ENCODE measurements at places on chromosomes 11 and 22.

GRCh38 chr11:126212089-126212660 is 593 bp downstream of the FAM118B start:
- DNase-seq, result no peak

GRCh38 chr11:83540112-83540675 is 254.0 kb upstream of the CCDC90B start:
- DNase-seq, result no peak

DNA sequence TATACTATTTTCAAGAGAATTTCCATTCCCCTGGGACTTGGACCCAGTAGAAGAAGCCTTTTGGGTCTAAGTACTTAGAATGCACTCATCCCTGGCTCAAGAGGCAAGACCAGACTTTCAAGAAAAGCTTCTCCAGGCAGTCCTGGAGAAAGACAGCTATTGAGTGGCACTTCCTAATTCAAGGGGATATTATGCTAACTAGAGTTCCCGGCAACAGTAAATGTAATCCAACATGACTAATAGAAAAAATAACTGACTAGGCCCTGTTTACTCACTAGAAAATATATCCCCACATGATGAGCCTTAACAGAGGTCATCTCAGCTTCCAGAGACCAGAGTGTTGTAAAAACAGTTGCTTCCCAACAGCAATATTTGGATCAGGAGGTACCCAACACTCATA is 47.2 kb upstream of the AKIP1 start:
- DNase-seq, result no peak

DNA sequence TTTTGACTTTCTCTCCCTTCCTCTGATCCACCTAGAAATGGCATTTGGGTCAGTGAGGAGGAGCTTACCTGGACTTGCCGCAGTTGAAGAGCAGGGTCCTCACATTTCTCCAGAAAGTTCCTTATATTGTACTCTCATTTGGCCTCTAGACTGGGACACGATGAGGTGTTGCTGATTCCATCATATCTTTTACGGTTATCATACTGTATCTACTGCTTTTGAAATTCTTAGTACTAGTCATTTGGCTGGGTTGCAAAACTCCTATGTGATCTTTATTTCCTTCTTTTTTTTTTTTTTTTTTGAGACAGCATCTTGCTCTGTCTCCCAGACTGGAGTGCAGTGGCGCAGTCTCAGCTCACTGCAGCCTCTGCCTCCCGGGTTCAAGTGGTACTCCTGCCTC is 58.7 kb upstream of the FAM181B start:
- DNase-seq, result no peak

- no peak for DNase-seq
These were observed 8.1 kb upstream of the SRSF8 start for GRCh38 chr11:95058621-95059020.

GRCh38 chr11:11243209-11243589 is 109.9 kb downstream of the CSNK2A3 start:
- no peak for DNase-seq

GRCh38 chr11:721741-722345 is 15.8 kb downstream of the EPS8L2 start:
- DNase-seq, result no peak

GRCh38 chr11:128502726-128503125 is 84.6 kb downstream of the ETS1 start:
- DNase-seq, result no peak

DNA sequence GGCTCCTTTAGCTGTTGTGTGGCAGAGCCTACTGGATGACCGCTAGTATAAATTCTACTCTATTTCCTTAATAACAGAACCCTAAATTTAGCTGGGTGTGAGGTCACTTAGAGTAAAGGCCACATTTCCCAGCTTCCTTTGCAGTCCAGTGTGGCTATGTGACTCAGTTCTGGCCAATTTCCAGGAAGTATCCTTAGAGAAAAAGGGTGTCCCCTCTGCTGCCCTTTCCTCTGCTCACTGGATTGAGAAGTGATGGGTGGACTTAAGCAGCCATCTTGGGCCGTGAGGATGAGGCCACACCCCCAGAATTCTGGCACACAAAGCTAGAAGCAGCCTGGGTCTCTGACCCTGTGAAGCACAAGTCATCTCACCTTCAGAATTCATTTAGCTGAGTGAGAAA is 11.7 kb upstream of the RASD2 start:
- no peak for DNase-seq

DNA sequence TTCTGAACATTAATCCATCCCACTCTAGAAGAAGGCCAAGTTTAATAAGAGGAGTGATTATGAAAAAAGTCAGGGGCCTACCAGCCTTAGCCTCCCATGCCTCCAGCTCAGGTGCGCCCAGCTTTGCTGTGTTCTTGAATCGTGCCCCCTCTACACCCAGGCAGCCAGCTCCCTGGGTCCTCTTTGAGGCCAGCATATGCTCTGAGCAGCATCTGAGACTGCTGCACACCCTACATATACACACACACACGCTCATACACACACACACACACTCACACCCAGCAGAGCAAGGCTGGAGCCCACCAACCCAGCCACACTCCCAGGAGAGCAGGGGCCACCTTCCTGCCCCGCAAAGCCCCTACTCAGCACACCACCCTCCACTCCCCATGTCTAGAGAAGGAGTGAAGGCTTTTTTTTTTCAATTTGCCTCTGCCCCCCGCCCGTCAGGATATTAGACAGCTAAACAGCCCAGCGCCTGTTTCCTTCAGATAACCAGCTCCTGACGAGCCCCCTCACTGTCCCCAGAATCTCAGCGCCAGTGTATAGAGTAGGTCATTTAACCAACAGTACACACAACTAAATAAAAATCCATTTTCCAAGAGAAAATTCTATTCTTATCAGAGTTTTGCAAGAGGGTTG is 121.6 kb downstream of the BUD13 start:
- no peak for DNase-seq

DNA sequence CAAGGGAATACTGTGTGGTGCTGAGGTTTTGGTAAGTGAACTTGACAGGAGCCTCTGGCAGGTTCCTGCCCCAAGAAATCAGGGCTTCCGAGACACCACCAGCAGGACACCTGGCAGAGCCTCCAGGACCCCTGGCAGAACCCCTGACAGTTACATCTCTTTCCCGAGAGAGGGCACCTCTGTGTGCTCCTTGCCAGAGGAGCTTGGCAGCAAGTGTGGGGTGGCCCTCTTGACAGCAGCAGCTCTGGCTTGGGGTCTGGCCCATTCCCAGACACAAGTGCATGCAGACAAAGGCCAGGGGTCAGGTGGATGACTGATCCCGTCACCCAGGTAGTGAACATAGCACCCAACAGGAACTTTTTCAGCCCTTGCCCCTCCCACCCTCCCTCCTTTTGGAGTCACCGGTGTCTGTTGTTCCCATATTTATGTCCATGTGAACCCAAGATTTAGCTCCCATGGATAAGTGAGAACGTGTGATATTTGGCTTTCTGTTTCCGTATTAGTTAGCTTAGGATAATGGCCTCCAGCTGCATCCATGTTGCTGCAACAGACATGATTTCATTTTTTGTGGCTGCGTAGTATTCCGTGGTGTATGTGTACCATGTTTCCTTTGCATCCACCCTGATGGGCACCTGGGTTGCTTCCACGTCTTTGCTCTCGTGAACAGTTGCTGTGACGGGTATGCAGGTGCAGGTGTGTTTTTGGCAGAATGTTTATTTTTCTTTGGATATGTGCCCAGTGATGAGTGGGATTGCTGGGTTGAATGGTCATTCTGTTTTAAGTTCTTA is 21.2 kb upstream of the OSBPL5 start:
- DNase-seq, result no peak

GRCh38 chr11:32809313-32809712 is 14.9 kb upstream of the CCDC73 start:
- peak; percentile 20 for DNase-seq

GRCh38 chr11:73314117-73314961 is 6.3 kb downstream of the ARHGEF17 start:
- DNase-seq, result no peak

DNA sequence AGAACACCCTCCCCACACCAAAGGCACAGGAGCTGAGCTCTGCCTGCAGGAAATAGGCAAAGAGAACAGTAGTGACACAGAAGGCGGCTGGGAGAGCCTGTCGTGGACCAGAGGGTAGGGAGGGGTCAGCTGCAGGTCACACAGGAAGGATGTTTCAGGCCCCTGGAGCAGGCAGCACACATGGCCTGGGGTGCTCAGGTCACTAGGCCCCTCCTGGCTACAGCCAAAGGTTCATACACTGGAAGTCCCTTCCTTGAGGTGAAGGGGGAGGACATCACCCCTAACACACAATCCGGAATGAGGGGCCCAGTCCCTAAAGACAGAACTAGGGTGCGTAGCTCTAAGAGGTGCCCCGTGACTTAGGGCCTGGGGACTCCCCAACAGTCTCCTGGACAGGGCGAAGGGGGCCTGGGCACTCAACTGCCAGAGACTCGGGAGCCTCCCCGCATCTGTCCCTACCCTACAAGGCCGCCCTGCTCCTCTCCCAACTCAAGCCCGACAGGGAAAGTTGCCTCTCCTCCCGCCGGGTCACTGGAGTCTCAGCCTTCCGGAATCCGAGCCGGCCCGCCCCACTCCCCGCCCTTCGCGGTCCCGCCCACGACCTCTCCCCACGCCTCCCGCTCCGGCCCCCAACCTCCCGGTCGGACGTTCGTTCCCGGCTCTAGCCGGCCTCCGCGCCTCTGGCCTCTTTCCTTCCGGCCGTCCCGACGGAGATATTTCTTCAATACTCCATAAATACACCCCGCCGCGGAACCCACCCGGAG is at the start of gene CYB5R2:
TSS of gene CYB5R2 (minus strand) at position 541 of the 764 bp plus-strand sequence. CDS start 675 bp downstream, outside the sequence.
- DNase-seq, result no peak

- DNase-seq, result no peak
These were observed 490.4 kb downstream of the MN1 start for GRCh38 chr22:27310966-27311697.

DNA sequence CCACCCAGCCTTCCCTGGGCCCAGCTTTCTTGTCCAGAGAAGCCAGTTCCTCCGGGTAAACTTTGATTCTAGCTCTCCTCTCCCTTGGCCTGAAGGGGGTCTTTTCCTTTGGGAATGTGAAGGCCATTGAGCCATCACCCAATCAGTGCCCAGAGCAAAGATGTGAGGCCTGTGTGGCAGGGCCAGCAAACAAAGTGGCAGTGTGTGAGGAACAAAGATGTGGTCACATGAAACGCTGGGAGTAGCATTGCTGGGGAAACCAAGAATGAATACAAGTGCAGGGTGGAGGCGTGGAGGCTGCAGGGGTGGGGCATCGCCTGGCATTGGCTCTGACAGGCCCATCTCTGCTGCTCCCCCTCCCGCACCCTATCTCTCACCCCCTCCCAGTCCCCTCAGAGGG is 91.9 kb upstream of the BID start:
- no peak for DNase-seq

DNA sequence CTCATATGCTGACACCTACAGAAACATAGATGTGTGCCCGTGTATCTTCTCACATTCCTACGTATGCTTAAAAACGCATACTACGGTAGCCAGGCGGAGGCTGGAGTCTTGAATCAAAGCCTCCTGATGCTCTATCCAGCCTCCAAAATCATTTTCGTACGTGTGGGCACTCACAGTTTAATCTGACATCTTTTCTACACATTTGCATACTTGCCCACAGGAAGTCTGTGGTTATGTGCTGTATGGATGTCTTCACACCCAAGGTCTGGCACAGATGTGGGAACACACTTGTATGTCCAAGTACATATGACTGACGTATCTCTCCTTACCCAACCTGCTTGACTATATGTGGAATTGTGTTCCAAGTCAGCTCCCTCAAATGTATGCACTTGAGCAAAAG is 561.8 kb upstream of the CADM1 start:
- DNase-seq, result no peak

GRCh38 chr11:121839781-121840180 is 276.2 kb downstream of the BLID start:
- DNase-seq, result no peak

DNA sequence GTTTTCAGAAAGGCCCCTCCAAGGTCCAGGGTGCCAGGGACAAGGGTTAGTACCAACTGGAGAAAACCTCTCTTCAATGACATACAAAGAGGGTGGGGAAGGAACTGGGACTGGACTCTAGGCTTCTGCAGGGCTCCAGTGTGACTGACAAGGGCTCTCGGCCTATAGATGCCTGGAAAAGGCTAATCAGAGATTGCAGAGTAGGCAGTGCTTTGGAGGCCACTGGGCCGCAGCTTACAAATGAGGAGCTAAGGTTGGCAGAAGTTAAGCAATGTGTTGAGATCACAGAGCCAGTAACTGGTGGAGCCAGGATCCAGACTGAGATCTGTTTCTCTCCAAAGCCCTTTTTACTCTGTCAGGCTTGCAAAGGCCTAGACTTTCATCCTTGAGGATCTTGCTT is 7.4 kb upstream of the DGKZ start:
- DNase-seq, result no peak

GRCh38 chr22:28607795-28608194 is 71.8 kb downstream of the TTC28 start:
- DNase-seq, result no peak

- no peak for DNase-seq
These were observed 470.2 kb upstream of the API5 start for GRCh38 chr11:42841556-42841955.

DNA sequence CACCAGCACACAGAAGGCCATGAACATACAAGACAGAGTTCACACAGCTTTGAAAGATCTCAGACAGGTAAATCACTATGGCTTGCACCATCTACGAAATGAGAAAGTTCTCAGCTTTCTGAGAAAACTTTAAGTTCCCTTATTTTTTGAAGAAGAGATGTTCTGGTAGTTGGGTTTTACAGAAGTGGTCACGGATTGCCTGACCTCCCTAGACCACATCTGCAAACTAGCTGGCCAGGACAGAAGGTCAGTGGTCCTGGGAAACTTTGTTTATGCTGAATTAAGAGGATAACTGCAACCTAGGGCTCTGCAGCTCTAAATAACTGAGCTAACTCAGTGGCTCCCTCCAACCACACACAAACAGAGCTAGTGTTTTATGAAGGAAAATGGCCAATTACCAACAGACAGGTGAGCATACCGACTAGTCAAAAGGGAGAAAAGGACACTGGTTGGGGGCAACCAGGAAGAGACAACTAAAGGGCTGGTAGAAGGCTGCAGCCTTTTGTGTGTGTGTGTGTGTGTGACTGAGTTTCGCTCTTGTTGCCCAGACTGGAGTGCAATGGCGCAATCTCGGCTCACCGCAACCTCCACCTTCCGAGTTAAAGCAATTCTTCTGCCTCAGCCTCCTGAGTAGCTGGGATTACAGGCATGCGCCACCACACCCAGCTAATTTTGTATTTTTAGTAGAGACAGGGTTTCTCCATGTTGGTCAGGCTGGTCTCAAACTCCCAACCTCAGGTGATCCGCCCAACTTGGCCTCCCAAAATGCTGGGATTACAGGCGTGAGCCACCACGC is 8.5 kb upstream of the SCN2B start:
- no peak for DNase-seq

GRCh38 chr11:10005955-10006525 is 288.0 kb downstream of the SBF2 start:
- no peak for DNase-seq

GRCh38 chr11:107017104-107017432 is 1.2 kb downstream of the GUCY1A2 start:
- DNase-seq, result no peak

GRCh38 chr22:29693161-29693560 is 26.6 kb upstream of the CABP7 start:
- no peak for DNase-seq

Measured in NCI-H1417 treated with DMSO at 0.1 percent for 48 hours (cell line).